Activated CD8-positive, alpha-beta memory T cell treated with anti-CD3 and anti-CD28 coated beads for 1 hour (primary cell): ENCODE measurements at places on chromosomes 6 and 20.

GRCh38 chr6:48844696-48845095 lies 618.4 kb downstream of the MMUT start:
- DNase-seq: no peak

- no peak for DNase-seq
Measured at GRCh38 chr20:17587148-17587547, 17.3 kb downstream of the DSTN start.

DNA sequence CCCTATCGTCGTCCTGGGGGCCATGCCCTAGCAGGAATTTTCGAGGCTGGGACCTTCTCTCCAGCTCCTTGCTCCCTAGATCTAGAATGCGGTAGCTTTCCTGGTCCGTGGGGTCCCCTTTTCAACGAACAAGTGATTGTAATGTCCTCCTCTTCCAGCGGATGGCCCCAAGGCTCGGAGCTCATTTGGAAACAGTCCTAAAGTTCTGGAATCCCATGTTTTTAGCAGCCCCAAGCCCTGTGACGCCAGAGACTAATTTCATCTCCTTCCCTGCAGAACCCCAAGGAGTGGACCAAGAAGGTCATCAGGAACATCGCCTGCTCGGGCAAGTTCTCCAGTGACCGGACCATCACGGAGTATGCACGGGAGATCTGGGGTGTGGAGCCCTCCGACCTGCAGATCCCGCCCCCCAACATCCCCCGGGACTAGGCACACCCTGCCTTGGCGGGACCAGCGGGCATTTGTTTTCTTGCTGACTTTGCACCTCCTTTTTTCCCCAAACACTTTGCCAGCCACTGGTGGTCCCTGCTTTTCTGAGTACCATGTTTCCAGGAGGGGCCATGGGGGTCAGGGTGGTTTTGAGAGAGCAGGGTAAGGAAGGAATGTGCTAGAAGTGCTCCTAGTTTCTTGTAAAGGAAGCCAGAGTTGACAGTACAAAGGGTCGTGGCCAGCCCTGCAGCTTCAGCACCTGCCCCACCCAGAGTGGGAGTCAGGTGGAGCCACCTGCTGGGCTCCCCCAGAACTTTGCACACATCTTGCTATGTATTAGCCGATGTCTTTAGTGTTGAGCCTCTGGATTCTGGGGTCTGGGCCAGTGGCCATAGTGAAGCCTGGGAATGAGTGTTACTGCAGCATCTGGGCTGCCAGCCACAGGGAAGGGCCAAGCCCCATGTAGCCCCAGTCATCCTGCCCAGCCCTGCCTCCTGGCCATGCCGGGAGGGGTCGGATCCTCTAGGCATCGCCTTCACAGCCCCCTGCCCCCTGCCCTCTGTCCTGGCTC lies 48.5 kb downstream of the PYGB start:
- no peak for DNase-seq

DNA sequence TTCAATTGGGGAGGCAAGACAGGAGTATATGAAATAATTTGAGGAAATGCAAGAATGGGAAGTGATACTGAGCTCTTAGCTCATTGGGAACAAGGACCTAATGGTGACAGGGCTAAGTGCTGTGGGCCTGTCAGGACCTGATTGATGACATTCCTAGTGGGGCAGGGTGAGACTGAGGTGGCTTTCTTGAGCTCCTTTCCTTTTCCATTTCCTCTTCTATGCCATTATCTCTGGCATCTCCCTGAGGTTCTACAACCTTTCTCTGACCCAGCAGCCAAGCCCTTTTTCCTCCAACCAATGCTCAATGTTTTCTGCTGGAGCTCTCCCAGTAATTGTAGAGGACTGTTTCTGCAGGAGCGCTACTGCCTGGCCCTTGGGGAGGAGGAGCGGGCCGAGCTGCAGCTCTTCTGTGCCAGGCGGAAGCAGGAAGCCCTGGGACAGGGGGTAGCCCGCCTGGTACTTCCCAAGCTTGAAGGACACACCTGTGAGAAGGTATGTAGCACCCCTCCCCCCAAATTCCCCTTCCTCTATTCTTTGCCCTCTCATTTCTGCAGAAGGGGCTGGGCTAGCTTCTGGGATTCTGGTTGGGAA lies 2.8 kb upstream of the TOMM6 start:
- DNase-seq: no peak

- DNase-seq: no peak
Measured at GRCh38 chr6:129402244-129402643, 307.7 kb downstream of the ARHGAP18 start.

GRCh38 chr20:44541992-44542391 lies 20.1 kb upstream of the SERINC3 start:
- DNase-seq: no peak
